GM23248 (cell line): ENCODE measurements at places on chromosomes 13 and 19. TPM values are rescaled to one million over a fixed set of nuclear protein-coding genes. Genes with fewer than 3 reads are reported as not detected.

The ZNF468 gene
- 9.6 and 10.0 TPM in 2 replicates for polyA plus RNA-seq

The ICAM5 gene
- polyA plus RNA-seq, result 8.8 and 9.8 TPM in 2 replicates

The FOSB gene
- 4.8 and 8.3 TPM in 2 replicates for polyA plus RNA-seq

The ZNF560 gene
- 0.16 and 0.48 TPM in 2 replicates for polyA plus RNA-seq

The LILRA6 gene
- polyA plus RNA-seq, result not detected in 2 replicates

The HS6ST3 gene
- not detected in 2 replicates for polyA plus RNA-seq

The C13orf42 gene
- polyA plus RNA-seq, result not detected in 2 replicates

The PEG3 gene
- 0.66 and 0.81 TPM in 2 replicates for polyA plus RNA-seq

The SCEL gene
- polyA plus RNA-seq, result not detected in 2 replicates

The TGFBR3L gene
- polyA plus RNA-seq, result 24.3 and 30.6 TPM in 2 replicates

The CNFN gene
- 0.82 and 1.1 TPM in 2 replicates for polyA plus RNA-seq

DNA sequence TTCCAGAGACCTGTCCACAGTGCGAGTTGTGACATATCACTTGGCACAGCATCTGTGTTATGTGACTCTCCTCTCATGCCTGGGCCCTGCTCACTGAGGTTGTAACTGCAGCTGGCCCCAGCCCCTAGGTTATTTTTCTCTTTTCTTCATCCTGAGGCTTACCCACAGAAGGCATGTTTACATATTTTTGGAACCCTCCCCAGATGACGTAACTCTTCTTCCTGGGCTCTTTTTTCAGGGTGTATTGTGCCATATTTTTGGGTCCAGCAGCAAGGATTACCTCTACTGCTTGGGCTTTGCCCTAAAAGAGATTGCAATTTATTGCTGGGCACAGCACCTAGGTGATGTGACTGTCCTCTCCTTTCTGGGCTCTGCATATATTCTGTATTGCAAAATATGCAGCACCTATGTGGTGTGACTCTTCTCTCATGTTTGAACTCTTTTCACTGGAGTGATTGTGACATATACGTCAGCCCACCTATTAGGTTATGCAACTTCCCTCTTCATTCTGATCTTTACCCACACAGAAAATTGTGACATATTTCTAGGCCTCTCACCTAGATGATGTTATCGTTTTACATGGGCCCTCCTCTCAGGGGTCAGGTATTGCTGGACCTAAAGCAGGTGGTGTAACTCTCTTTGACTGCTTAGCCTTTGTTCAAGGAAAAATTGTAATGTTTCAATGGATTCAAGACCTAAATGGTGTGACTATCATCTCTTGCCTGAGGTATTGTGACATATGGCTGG, 64.5 kb upstream of the ZNF724 start:
- no peak for DNase-seq

GRCh38 chr19:42436006-42436405, 6.7 kb downstream of the CXCL17 start:
- DNase-seq, result peak; percentile 58

GRCh38 chr19:16509141-16510061, 13.2 kb downstream of the C19orf44 start:
- DNase-seq, result no peak

DNA sequence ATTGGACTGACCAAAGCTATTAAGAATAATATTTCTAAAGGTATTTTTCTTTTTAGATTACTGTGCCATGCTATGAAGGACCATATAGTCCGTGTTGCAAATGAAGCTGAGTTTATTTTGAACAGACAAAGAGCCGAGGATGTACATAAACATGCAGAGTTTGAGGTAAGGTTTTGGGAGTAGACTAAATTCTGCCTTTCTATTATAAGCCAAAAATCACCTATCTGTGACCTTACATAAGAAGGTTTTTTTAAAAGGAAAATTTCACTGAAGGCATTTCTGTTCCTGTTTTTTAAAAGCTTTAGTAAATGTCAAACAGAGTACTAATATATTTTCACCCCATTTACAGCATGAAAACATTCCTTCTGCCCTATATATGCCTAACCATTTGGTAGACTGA, 127.4 kb downstream of the MAB21L1 start:
- DNase-seq, result no peak

- DNase-seq, result no peak
Observed at GRCh38 chr13:62014299-62014698, 598.6 kb upstream of the PCDH20 start.

DNA sequence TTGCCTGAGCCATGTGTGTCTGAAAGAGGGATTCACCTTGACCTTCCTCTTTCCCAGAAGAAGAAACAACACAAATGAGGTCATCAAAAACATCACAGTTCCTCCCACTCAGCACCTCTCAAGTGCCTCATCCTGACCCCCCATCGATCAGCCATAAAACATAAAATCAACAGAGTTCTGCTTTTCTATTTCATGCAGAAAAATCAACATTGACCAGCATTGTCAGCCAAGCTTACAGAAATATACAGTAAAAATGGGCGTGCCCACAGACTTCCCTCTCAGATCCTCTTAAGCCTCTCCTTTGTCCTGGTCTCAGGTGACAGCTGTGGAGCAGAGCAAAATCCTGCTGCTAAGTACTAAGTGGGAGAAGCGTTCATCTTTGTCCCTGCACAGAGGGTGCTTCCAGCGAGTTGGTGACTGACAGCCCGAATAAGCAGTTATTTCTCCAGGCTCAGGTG, 213.3 kb downstream of the OLFM4 start:
- no peak for DNase-seq

- DNase-seq, result peak; percentile 90
Observed at GRCh38 chr13:47087841-47088240, 191.0 kb upstream of the HTR2A start.

GRCh38 chr13:96860882-96861281, 133.4 kb downstream of the OXGR1 start:
- DNase-seq, result no peak

DNA sequence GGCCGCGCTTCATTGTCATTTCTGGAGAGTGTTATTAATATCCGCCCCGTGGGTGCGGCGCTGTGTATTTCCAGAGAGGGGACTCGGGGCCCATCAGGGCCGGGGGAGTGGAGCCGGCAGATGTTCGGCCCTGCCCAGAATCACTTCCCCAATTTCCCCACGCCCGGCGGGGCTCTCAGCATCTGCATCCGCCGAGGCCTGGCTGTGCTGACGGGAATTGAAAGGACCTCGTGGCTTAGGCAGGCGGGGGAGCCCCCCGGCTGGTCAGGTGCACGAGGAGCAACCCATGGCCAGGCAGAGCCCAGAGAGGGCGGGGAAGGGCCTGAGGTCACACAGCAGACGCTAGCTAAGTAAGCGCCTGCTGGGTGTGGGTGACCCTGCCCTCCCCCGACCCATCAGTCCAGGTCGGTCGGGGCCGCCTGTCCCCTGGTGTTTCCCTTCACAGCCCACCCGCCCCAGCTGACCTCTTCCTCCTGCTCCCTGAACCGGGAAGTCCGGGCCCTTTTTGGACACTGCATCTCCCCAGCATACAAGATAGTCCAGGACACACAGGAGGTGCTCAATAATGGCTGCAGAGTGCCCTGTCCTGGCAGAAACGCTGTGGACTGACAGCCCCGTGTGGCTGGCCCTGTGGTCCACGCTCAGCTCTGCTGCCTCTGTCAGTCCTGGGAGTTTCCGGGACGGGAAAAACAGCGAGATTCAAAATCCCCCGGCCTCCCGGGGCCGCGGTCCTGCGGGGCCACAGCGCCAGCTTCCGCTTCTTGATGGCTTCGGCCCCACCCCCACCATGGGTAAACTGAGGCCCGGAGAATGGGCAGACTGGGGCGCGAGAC, 22.1 kb downstream of the ARID3A start:
- no peak for DNase-seq

- no peak for DNase-seq
Observed at GRCh38 chr19:49333811-49334288, 1.4 kb upstream of the CD37 start.

GRCh38 chr13:60182907-60183306, 19.2 kb upstream of the DIAPH3 start:
- no peak for DNase-seq

DNA sequence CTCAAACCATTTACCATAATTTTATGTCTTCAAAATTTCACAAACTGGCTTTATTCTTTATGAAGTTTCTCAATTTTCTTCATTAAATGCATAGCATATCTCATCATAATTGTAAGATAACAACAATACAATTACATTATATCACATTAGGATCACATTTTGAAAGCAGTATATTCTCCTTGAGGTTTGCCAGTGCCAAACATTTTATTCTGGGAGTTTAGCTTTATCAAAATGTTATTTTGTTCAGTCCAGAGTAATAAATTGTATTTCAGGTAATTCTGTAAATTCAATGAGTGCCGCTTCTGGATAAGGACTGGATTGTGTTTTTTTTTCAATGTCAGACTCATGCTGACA, 234.6 kb upstream of the MIR17HG start:
- no peak for DNase-seq

GRCh38 chr13:90008707-90009149, 1338.8 kb upstream of the MIR17HG start:
- DNase-seq, result no peak

DNA sequence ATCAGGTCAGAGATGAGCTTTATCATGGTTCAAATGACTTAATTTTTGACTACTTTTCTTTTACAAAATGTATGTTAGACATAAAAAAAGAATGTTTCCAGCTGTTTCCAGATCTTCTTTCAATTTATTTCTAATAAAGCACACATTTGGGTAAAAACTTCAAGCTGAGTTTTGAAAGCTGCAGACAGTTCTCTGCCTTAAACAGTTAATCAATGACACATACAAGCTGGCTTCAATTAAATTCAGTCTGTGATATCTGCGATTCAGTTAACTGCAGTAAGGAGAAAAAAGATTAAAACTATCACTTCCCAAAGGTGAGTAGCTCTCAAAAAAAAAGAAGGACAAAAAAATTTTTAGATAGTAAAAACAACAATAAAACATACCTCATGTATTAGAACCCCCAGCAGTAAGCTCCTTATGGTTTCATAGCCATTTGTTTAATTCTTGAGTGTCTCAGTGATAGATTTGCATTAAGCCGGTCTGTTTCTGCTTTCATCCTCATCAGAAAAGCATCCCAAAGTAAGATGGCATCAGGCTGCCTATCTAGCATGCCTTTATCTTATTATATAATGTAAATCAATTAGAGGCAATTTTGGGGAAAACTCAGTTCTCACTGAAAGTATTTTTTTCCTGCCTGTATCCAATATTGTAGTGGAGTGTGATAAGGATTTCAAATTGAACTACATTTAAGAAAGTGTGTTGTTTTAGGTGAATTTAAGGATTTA, 81.8 kb upstream of the STARD13 start:
- peak; percentile 3 for DNase-seq

- DNase-seq, result no peak
Observed at GRCh38 chr13:75904012-75904411, 267.9 kb downstream of the LMO7 start.

GRCh38 chr13:75723901-75724300, 87.8 kb downstream of the LMO7 start:
- no peak for DNase-seq

DNA sequence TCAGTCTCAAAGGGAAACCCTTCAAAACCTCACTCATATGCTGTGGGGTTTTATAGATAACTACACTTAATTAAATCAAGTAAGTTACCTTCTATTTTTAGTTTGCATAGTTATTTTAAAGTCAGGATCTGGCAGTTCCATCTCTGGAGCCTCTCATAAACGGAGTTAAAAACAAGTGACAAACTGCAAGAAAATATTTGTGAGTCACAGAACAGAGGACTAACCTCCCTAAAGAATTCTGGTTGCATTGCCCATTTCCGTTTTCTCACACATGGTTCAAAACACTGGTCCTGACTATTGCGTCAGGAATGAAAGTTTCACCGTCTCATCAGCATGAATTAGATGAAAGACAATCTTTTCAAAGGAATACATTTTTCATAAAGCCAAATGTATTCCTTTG, 10.6 kb downstream of the RXFP2 start:
- peak; percentile 94 for DNase-seq

DNA sequence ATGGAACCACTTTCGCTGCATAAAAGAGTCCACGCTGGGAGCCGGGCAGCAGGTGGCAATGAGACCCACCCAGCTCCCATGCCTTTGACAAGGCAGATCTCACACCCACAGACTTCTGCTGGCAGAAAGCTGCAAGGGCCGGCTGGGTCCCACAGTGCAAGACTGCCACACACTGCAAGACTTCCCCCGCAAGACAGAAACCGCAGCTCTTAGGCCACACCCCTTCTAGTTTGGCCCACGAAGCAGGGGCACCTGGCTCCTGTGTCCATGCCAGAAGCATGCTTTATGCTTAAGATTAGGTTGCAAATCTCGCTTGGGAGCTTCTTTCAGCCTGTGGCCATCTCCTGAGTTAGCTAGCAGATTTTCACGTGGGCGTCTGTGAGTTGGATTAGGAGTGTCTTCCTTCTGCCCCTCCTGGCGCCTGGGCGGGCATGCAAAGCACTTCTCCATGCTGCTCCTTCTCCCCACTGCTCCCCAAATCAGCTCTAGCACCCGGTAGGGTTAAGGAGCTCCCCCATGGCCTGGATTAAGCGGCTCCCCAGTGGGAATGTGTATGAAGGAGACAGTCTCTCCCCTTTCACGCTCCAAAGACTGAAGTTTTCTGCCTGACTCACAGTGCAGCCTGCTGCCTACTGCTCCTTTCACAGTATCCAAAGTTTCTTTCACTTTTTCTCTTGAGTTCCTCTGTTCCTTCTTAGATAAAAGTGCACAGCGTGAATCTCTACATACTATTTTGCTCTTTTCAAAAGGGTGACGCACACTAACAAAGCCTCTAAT, 17.7 kb downstream of the GPC6 start:
- DNase-seq, result peak; percentile 81

DNA sequence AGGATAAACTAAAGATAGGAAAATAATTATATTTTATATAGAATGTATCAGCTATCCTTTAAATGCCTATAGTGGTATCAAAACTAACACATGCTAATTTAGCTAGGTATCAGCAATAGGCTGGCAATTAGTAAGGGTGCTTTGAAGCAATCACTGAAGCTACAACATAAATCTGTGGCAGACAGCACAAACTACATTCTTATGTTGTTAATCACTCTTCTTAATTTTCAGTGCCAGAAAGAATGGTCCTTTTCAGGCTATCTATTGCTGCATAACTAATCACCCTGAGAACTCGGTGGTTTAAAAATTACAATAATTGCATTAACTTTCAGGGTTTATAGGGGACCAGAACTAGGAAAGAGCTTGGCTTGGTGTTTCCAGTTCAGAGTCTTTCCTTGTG, 963.1 kb downstream of the EFNB2 start:
- no peak for DNase-seq

DNA sequence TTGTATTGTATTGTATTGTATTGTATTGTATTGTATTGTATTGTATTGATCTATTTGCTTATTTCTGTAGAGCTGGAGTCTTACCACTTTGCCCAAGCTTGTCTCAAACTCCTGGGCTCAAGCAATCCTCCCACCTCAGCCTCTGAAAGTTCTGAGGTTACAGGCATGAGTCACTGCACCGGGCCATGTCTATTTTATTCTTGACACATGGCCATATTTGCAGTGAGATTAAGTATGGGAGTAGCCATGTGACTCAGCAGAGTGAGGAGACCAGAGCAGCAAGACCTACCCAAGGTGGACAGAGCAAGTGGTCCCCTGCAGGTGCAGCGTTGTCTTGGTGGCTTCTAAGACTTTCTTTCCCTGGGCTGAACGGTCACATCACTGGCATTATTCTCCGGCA, 49.1 kb upstream of the UBAC2 start:
- peak; percentile 84 for DNase-seq

- DNase-seq, result no peak
Observed at GRCh38 chr19:17754634-17755442, 3.6 kb downstream of the FCHO1 start.

- DNase-seq, result no peak
Observed at GRCh38 chr13:68124437-68125086, 894.4 kb upstream of the PCDH9 start.
